ENCODE measurements at places on chromosomes 2 and 18.
A peak's percentile ranks its signal among the peaks of the same experiment; 100 is the strongest.

DNA sequence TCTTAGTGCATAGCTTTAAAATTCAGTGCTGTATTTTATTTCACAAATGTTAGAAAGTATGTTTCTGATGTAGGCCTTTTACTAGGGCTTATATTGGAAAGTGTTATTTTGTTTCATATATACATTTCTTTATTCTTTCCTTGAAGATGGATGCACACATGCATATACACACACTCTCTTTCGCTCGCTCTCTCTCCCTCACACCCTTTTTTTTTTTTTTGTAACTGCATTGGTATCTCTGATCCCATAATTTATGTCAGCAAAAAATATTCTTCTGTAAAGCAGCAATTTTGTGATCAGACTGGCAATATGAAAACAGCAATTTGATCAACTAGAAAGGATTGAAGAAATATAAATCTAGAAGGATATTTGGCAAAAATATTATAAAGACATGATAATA lies 2.0 kb downstream of the MBD5 start:
- H3K4me1 ChIP-seq, result peaks cover 2% of the 10 kb centered on the region
- H3K4me3 ChIP-seq, result peak overlapping the region; percentile 77
- no peaks in the 10 kb centered on the region for H3K27me3 ChIP-seq
- DNase-seq, result no peak
- H3K36me3 ChIP-seq, result no peaks in the 10 kb centered on the region
- H3K27ac ChIP-seq, result no peak overlapping the region

DNA sequence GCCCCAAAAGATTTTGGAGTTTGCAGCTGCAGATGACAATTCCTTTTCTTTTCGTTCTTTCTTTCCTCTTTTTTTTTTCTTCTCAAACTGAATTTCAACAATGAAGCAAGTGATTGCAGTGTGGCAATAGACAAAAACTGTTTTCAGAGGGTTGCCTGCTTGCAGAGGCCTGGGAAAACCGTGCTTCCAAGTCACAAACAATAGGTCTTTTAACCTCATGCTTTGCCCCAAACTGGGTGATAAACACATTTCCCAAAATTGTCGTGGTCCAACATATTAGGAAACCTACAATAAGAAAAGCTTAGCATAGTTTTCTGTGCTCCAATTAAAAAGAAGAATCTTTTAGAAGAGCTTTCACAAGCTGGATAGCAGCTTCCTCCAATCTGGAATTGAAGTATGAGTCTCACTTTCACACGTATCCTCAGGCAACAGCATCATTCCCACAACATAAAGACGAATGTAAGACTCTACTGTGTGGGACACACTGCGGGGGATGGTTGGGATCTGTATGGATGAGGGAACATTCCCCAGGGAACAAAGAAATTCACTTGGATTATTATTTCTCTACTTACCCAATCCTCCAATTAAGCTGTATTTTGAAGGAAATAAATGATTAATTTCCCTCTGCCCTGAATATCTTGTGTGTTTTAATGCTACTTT lies 656.1 kb downstream of the RNF144A start:
- H3K27me3 ChIP-seq, result no peaks in the 10 kb centered on the region
- peak; percentile 17 for DNase-seq
- H3K36me3 ChIP-seq, result no peaks in the 10 kb centered on the region
- H3K4me1 ChIP-seq, result peaks cover 8% of the 10 kb centered on the region
- peak overlapping the region; percentile 77 for H3K27ac ChIP-seq

DNA sequence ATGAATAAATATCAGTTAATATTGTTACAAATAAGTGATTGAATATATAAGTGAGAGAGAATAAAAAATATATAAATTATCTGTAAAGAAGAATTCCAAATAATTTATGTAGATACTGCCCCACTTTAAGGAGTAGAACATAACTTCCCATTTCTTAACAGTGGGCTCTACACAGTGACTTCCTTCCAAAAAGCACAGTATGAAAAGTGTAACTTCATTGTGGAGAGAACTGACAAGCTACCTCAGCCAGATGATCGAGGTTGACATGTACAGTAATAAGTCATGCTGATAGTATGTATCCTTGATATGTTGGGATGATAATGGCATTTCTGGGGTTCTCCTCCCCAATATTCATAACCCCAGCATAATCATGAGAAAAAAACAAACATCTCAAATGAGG lies 191.9 kb upstream of the FN1 start:
- no peak overlapping the region for H3K27ac ChIP-seq
- H3K4me1 ChIP-seq, result no peaks in the 10 kb centered on the region
- DNase-seq, result no peak
- H3K4me3 ChIP-seq, result no peak overlapping the region
- no peaks in the 10 kb centered on the region for H3K36me3 ChIP-seq

DNA sequence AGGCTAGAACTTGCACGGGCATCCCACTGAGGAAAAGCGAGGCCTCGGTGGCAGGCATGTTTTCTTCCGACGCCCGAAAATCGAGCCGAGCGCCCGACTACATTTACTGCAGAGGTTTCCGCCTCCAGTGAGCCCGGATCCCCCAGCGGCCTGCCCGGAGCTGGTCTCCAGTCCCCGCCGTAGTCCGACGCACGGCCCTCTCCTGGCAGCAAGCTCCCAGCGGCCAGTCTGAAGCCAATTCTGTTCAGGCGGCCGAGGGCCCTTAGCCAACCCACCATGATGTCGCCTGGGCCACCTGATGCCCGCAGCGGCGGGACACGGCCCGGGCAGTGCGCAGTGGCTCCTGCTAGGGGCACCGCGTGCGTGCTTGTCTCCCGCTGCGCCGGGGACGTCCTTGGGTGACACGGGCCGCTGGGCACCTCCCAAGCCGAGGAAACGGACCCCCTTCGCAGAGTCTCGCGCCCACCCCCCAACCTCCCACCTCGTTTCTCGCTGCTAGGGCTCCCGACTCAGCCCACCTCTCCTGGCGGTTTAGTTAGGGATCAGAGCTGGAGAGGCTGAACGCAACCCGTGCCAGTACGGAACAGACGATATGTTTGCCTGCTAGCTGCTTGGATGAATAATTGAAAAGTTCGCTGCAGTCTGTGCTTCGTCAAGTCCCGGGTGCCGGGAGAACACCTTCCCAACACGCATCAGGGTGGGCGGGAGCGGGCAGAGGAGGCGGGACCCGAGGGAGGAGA lies 5.3 kb downstream of the ONECUT2 start:
- DNase-seq, result peak; percentile 29
- no peaks in the 10 kb centered on the region for H3K36me3 ChIP-seq
- H3K27ac ChIP-seq, result no peak overlapping the region
- H3K4me3 ChIP-seq, result no peak overlapping the region

- no peak for DNase-seq
- no peak overlapping the region for H3K27ac ChIP-seq
- peaks cover 63% of the 10 kb centered on the region for H3K36me3 ChIP-seq
- H3K4me1 ChIP-seq, result peaks cover 17% of the 10 kb centered on the region
- H3K4me3 ChIP-seq, result no peak overlapping the region
Measured at GRCh38 chr2:74532222-74532621, 2.5 kb downstream of the HTRA2 start.

- DNase-seq, result no peak
- H3K4me3 ChIP-seq, result no peak overlapping the region
- no peaks in the 10 kb centered on the region for H3K27me3 ChIP-seq
- no peaks in the 10 kb centered on the region for H3K4me1 ChIP-seq
- H3K36me3 ChIP-seq, result no peaks in the 10 kb centered on the region
Measured at GRCh38 chr2:140506606-140507005, 1624.2 kb downstream of the LRP1B start.

GRCh38 chr2:15797231-15797938 lies 143.0 kb upstream of the MYCN start:
- peaks cover 8% of the 10 kb centered on the region for H3K4me1 ChIP-seq
- H3K27me3 ChIP-seq, result no peaks in the 10 kb centered on the region
- no peak overlapping the region for H3K27ac ChIP-seq
- H3K36me3 ChIP-seq, result no peaks in the 10 kb centered on the region

DNA sequence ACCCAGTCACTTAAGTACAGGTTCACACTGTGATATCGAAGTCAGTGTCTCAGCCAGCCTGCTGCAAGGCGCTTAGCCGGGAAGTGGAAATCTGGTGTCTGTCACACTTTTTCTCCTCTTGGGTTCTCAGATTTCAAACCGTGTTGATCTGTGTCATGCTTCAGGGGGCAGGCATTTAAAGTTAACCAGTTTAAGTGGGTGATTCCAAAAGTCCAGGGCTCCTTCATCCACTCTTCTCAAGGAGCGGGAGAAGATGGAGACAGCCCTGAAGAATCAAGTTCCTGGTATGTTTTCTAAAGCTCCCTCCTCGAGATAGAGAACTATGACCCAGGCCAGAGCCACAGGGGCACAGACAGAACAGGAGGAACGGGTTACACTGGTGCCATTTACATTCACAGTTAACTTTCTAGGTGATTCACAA lies 331.7 kb downstream of the GBX2 start:
- H3K27me3 ChIP-seq, result no peaks in the 10 kb centered on the region
- peaks cover 19% of the 10 kb centered on the region for H3K36me3 ChIP-seq
- H3K4me1 ChIP-seq, result no peaks in the 10 kb centered on the region
- no peak for DNase-seq
- H3K4me3 ChIP-seq, result no peak overlapping the region

GRCh38 chr18:75376004-75376403 lies 51.5 kb downstream of the SMIM21 start:
- no peak overlapping the region for H3K27ac ChIP-seq
- H3K36me3 ChIP-seq, result no peaks in the 10 kb centered on the region

DNA sequence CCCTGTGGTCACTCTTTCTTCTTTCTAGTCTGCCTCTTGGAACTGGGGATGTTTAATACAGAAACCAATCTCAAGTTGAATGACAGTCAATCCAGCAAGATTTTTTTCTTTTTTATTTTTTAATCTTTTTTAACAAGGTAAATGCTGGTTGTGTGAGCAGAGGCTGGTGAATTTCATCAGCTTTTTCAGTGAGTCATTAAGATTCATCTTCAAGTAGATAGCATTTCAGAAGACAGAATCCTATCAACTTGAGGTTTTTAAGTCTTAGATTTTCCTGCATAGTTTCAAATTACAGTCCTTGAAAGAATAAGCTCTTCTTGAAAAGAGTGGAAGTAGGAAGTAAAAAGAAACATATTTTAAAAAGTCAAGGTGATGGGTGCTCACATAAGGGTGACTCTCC lies 12.4 kb downstream of the SLC8A1 start:
- peaks cover 6% of the 10 kb centered on the region for H3K4me1 ChIP-seq
- H3K4me3 ChIP-seq, result no peak overlapping the region
- DNase-seq, result no peak
- no peaks in the 10 kb centered on the region for H3K36me3 ChIP-seq

DNA sequence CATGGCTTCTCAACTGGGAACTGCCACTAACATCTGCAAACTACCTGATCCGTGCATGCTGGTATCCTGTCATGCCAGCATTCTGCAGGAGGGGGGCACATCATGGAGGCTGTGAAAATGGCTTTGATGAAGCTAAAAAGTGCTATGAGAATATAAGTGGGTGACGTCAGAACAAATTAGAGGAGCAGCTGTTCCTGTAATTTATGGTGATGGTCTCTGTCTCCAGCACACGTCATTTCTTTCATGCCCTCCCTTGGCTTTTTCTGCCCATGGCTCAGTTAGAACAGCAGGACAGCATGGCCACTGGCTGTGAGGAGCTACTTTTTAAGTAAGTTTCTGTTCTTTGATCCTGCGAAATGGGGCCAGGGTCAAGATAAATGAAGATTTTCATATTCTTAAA lies 466.3 kb downstream of the THSD7B start:
- DNase-seq, result no peak
- H3K36me3 ChIP-seq, result no peaks in the 10 kb centered on the region
- no peak overlapping the region for H3K27ac ChIP-seq
- H3K4me3 ChIP-seq, result no peak overlapping the region
- no peaks in the 10 kb centered on the region for H3K4me1 ChIP-seq
- H3K27me3 ChIP-seq, result no peaks in the 10 kb centered on the region

Measured in neuronal stem cell (in vitro differentiated cells).